ENCODE measurements at places on chromosomes 16 and 17.

- DNase-seq = peak; percentile 94
Measured at GRCh38 chr16:53768593-53768992, 64.6 kb downstream of the FTO start.

DNA sequence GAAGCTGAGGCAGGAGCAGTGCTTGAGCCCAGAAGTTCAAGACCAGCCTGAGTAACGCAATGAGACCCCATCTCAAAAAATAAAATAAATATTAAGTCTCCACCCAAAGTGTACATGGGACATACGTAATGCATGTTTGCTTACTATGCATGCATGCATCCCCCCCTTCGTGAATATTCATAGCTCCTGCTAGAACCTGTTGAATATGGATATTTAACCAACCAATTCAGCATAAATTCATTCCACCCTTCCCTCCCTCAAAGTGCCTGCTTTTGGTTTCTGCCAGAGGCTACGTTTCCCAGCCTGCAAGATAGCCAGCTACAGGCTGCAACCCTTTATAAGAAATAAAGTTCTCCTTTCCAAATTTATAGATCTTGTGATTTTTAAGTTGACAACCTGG, 12.9 kb upstream of the PSMD7 start:
- no peak for DNase-seq

DNA sequence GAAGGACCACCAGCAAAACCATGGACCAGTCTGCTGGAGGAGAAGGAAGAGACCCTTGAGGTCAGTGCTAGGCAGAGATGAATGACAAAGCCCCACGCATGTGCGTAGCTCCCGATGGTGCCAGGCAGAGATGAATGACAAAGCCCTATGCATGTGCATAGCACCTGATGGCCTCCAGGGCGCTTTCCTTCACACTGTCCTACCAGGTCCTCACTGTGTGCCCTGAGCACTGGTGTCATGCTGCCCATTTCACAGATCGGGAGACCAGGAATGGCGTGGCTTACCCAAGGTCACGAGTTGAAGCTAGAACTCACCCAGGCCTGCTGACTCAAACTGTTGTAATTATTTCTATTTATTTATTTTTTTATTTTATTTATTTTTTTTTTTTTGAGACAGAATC, 149.6 kb downstream of the KATNIP start:
- no peak for DNase-seq

DNA sequence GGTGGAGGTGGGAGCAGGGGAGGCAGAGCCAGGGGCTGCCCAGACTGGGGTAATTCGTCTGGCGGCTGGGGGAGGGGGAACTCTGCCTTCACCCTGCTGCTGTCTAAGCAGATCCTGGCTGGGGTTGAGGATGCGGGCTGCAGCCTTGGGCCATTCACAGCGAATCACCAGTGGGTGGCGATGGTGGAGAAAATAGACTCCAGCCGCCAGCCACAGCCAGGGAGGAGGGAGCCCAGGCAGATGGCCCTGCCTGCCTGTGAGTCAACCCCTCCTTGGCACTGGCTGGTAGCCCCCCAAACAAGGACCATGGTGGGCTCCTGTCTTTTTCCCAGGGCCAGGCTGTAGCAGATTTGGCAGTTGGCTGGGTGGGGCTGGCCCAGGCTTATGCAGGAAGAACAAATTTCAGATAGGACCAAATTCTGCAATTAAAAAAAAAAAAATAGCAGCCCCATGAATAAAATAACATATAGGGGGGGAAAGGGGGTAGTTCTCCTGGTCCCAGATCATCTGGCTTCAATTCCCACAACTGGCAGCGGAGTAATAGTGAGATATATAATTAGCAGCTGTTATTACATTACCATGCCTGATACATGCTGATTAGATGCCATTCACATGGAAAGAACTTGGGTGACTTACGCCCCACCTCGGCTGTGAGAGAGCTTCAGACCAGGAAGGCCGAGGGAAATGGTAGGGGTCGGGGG, 41.5 kb upstream of the CDH5 start:
- DNase-seq = no peak

GRCh38 chr16:68369697-68370580, 59.1 kb downstream of the PRMT7 start:
- DNase-seq = no peak

GRCh38 chr16:51161440-51162195, 10.5 kb upstream of the SALL1 start:
- DNase-seq = no peak

DNA sequence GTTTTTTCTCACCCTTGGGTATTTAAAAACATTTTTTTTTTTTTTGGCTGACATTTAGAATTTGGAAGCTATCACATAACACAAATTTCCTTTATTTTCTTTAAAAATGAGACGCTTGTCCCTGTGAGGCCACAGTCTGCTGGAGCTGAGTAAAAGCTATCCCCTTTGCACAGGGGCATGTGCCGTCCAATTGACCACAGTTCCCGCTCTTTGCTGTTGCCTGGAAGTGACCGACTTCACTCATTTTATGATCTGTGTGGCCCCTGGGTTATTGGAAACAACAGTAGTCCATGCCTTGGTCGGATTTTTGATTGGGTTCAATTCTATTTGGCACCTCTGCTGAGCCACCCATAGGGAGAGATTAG, 405.0 kb downstream of the CPPED1 start:
- no peak for DNase-seq

GRCh38 chr16:84284154-84284722, 10.4 kb upstream of the WFDC1 start:
- no peak for DNase-seq

- no peak for DNase-seq
Measured at GRCh38 chr16:65122724-65123395, 997 bp upstream of the CDH11 start.

GRCh38 chr17:68646626-68647526, 45.7 kb upstream of the FAM20A start:
- no peak for DNase-seq

DNA sequence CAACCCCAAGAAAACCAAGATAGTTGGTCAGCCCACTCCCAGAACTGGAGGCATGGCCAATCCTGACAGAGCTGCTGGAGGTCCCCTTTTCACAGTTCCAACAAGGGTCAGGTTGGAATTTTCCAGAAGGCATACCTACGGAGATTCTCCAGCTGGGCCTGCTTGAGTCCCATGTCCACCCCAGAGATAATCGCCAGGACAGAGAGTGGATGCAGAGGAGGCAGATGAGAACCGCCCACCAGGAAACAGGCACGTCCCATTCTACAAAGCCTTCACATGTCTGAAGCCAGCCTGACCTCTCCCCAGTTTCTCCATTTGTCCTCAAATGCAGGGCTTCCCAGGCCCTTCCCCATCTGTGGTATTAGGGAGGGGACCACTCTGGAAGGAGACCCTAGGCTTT, 47.4 kb upstream of the SMURF2 start:
- no peak for DNase-seq

DNA sequence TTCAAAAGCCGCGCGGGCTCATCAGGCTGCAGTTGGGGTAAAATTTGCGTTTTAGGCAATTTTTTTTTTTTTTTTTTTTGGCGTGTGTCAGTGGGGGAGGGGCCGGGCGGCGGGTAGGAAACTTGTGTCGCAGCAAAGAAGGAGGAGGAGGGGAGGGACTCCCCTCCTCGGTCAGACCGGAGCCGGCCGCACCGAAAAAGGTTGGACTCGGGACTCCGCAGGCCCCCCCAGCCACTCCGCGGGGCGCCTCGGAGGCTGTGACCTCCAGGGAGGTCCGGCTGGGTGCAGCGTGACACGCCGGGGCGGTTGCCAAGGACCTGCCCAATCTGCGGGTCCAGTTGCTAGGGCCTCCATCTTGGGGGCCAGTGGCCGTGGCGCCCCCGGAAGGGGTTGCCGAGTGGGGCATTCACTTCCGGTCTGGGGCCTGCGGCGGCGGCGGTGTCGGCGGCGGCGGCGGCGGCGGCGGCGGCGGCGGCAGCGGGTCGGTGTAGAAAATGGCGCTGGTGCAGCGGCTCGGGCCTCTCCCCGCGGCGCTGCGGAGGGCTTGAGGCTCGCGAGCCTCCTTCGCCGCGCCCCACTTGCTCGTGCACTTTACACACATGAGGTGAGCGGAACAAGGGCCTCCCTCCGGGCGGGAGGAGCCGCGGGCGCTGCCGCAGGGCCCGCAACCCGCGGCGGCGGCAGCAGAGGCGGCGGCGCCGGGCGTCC, at the start of gene TNRC6A:
Gene TNRC6A, plus strand, starts transcription at position 409 of the 708 bp plus-strand sequence. Its CDS starts 191 bp downstream, at position 600.
- DNase-seq = no peak

- no peak for DNase-seq
Measured at GRCh38 chr16:57616876-57617275, 11.6 kb upstream of the ADGRG1 start.

DNA sequence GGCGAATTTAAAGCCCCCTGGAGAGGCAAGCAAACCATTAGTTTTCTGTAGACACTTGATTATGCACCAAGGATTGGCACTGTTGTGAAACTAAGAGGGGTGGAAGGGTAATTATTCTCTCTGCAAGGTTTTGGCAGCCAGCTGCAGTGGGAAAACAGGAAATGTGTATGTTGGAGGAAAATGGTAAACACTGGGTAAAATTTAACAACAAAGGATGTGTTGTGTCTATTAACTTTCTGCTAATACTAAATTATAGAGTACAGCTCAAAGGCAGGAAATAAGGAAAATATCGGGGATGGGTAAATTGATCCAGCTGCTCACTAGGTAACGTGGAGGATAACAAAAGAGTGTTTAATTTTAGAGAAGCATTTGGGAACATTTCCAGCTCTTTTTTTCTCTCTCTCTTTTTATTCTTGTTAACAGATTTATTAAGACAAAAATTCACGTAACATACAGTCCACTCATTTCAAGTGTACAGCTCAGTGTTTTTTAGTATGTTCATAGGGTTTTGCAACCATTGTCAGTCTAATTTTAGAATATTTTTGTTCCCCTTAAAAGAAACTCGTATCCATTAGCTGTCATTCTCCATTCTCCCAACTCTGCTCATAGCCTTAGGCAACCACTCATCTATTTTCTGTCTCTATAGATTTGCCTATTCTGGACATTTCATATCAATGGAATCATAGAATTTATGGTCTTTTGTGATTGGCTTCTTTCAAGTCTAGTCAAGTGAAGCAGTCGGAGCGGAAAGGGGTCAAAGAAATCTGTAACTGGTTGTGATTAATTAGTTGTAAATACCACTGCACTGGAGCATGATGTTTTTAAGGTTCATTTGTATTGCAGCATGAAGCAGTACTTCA, 41.8 kb downstream of the TANGO6 start:
- no peak for DNase-seq

GRCh38 chr16:54270711-54271110, 15.9 kb downstream of the IRX3 start:
- DNase-seq = no peak

DNA sequence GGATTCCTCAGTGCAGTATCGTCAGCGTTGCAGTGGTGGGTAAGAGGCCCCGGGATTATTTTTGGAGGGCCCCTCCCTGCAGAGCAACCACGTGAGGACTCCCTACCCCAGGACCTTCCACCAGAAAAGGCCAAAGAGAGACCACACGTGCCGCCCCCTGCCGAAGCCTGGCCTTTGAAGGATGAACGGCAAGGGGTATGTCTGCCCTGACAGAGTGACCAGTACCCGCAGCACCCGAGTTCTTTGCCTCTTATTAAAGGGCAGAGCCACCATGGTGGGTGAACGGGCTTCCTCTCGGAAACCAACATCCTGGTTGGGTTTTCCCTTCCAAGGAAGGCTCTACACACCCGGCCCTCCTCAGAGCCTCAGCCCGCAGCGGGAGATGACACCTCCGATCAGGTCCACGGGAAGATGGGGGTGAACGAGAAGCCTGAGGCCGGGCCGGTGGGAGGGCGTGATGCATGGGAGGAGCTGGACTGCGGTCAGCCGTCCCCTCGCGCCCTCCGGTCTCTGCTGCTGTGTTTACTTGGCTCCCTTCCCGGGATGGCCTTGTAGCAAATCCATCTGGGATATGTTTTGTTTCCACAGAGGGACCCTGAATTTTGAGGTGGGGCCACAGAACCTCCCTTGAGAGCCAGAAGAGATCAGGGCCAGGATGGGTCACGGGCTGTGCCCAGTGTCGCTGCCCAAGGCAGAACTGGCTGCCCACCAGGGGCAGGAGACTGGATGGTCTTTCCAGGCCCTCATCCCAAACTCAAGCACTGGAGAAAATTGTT, 49.1 kb downstream of the TBC1D16 start:
- DNase-seq = no peak

DNA sequence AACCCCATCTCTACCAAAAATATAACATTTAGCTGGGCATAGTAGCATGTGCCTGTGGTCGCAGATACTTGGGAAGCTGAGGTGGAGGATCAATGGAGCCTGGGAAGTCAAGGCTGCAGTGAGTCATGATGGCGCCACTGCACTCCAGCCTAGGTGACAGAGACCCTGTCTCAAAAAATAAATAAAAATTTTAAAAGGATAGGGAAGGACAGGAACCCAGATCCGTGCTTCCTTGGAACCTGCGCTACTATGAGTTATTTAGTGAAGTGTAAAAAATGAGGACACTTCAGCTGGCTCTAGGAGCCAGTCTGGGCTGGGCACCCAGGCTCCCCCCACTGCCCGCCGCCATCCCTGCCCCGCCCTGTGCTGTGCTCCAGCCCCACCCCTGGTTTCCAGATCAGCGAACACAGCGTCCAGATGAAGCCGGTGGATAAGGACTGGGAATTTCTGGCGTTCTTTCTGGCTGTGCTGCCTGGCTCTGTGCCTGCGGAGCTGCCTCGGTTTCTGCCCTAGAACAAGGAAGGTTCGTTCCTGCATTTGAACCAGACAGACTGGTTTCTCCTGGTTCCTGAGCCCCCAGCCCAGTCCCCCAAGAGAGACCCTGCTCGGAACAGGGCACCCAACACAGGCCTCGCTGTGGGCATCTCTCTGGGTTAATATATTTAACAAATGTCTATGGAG, 18.5 kb downstream of the PLLP start:
- no peak for DNase-seq

DNA sequence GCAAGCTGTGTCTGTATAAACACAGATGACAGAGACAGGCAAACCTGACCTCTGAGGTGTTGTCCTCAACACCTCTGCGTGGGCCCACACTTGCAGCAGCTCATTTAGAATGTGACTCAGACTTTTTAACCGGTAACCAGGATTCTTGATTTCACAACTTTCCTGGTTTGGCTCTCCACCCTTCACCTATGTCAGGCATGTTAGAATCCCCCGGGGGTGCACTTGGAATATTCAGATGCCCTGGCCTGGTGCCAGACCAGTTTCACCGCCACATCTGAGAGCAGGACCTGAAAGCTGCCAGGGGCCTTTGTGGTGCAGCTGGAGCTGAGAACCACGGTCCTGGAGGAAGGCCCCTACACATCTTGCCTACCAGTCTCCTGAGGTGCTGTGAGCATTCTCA, 4.8 kb downstream of the DHODH start:
- DNase-seq = no peak

- DNase-seq = peak; percentile 76
Measured at GRCh38 chr17:19387921-19388521, 1.0 kb upstream of the MFAP4 start.
